ENCODE measurements at places on chromosomes 5 and 9.

DNA sequence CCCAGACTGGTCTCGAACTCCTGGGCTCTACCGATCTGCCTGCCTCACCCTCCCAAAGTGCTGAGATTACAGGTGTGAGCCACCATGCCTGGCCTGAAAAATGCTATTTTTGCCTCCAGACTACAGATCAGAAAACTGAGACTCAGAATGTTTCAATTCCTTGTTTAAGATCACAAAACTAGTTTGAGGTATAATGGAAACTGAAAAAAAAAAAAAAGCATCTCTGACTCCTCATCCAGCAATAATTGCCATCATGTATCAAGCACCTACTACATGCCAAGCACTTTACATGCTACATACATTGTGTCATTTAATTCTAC lies 35.6 kb downstream of the PLAC8L1 start:
- no peaks in the 10 kb centered on the region for H3K27me3 ChIP-seq
- no peak overlapping the region for H3K4me3 ChIP-seq
- peaks cover 11% of the 10 kb centered on the region for H3K4me1 ChIP-seq

- DNase-seq, result no peak
- no peaks in the 10 kb centered on the region for H3K4me1 ChIP-seq
- H3K27me3 ChIP-seq, result no peaks in the 10 kb centered on the region
- no peaks in the 10 kb centered on the region for H3K36me3 ChIP-seq
- no peak overlapping the region for H3K27ac ChIP-seq
- H3K4me3 ChIP-seq, result no peak overlapping the region
These were observed 5.0 kb upstream of the PPP2R2B start for GRCh38 chr5:146883511-146883910.

DNA sequence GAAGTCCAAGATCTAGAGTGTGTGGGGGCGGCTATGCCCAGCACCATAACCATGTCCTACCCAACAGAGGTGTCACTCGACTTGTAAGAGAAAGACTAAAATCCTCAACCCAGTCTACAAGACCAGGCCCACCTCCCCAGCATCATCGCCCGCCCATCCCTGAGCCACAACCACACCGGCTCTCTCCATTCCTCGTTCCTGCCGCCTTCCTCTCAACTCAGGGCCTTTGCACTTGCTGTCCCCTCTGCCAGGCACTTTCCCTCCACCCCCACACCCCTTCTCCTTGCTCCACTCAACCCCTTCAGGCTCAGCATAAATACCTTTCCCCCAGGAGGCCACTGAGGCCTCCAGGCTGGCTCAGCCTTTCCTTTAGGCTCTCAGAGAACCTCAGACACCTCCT lies 69.3 kb downstream of the PAX5 start:
- no peaks in the 10 kb centered on the region for H3K4me1 ChIP-seq
- H3K27me3 ChIP-seq, result no peaks in the 10 kb centered on the region
- no peak overlapping the region for H3K27ac ChIP-seq
- H3K36me3 ChIP-seq, result no peaks in the 10 kb centered on the region
- peak; percentile 4 for DNase-seq

GRCh38 chr9:97981846-97982682 lies 1.1 kb upstream of the ANP32B start:
- DNase-seq, result no peak
- no peaks in the 10 kb centered on the region for H3K4me1 ChIP-seq
- no peaks in the 10 kb centered on the region for H3K27me3 ChIP-seq
- H3K36me3 ChIP-seq, result no peaks in the 10 kb centered on the region

GRCh38 chr5:156356238-156356637 lies 29.3 kb downstream of the SGCD start:
- H3K27me3 ChIP-seq, result no peaks in the 10 kb centered on the region
- no peak overlapping the region for H3K27ac ChIP-seq
- peaks cover 4% of the 10 kb centered on the region for H3K36me3 ChIP-seq
- no peak for DNase-seq
- H3K4me1 ChIP-seq, result peaks cover 2% of the 10 kb centered on the region

- H3K27ac ChIP-seq, result no peak overlapping the region
- no peaks in the 10 kb centered on the region for H3K4me1 ChIP-seq
- no peaks in the 10 kb centered on the region for H3K27me3 ChIP-seq
- no peaks in the 10 kb centered on the region for H3K36me3 ChIP-seq
- no peak for DNase-seq
These were observed 426.8 kb downstream of the KIAA0825 start for GRCh38 chr5:94191604-94192003.

DNA sequence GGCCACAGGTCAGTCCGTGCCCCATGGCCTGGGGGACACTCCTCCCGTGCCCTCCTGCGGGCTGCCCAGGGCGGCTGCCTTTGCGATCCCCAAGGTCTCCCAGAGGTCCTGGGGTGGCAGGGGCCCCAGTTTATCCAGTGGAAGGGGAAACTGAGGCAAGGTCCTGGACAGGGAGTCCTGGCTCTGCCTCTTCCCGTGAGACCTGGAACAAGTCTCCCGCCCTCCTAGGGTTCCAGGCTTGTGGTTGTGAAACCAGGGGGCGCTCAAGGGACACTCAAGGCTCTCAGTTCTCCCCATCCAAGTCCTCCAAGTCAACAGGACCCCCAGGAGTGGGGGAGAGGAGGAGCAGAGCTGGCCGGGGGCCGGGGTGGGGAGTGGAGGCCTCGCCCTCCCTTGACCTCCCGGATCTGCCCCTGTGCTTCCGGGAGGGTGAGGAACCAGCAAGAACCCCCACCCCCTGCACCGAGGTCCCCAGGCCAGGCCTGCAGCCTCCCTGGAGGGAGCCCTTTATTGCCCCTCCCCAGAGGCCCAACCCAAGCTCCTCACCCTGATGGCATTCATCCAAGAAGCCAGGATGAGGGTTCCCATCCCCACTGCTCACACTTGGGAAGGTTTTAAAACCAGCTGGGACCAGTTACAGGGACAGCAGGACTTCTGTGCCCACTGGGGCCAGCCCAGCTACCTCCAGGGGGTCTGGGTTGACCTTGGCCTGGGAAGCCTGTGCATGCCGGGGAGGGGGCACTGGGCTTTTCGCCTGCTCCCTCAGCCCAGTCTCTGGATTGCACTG lies 24.7 kb upstream of the TMEM250 start:
- H3K4me1 ChIP-seq, result no peaks in the 10 kb centered on the region
- no peak overlapping the region for H3K27ac ChIP-seq
- DNase-seq, result no peak
- no peaks in the 10 kb centered on the region for H3K36me3 ChIP-seq
- no peaks in the 10 kb centered on the region for H3K27me3 ChIP-seq

DNA sequence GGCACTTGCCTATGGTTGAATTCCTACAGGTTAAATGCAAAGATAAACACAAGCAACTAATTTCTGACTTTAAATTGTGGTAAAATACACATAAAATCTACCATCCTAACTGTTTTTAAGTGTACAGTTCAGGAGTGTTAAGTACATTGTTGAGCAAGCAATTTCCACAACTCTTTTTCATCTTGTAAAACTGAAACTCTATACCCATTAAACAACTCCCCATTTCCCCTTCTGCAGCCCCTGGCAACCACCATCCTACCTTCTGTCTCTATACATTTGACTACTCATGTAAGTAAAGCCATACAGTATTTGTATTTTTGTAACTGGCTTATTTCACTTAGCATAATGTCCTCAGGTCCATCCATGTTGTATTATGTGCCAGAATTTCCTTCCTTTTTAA lies 38.5 kb upstream of the STX17 start:
- H3K27me3 ChIP-seq, result no peaks in the 10 kb centered on the region
- no peak for DNase-seq
- no peaks in the 10 kb centered on the region for H3K4me1 ChIP-seq

DNA sequence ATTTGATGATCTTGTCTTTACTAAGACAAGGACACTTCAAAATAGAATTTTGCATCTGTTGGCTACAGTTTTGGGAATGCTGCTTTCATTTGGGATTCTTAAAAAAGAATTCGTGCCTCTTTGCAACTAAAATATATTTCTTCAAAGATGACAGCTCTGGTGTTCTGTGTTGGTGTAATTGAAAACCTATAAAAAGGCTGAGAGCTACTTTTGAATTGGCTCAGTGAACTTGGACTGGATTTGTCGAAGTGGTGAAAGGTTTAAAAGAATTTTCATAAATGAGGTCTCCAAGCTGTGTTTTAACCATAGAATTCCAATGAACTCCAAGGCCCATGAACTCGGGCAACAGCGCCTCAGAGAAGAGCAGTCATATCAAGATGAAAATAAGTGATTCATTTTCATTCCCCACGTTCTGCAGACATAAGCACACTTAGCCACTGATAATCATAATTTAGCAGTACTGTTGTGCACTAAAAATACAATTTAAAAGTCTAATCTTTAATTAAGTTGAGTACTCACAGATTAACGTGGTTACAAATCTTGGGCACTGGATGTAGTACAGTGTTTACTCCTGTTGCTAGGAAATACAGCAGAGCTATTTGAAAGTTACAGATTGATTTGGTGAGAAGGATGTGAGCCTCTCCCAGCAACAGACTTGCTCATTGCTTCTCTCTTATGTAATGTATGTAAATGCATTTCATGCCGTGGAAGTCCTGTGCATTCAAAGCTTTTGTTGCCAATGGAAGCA lies 10.9 kb downstream of the SNCAIP start:
- H3K4me1 ChIP-seq, result peaks cover 3% of the 10 kb centered on the region
- H3K36me3 ChIP-seq, result no peaks in the 10 kb centered on the region
- H3K27ac ChIP-seq, result no peak overlapping the region
- no peak for DNase-seq

GRCh38 chr5:145681686-145682085 lies 153.5 kb downstream of the PRELID2 start:
- no peak overlapping the region for H3K27ac ChIP-seq
- no peaks in the 10 kb centered on the region for H3K36me3 ChIP-seq
- no peak overlapping the region for H3K4me3 ChIP-seq
- H3K4me1 ChIP-seq, result no peaks in the 10 kb centered on the region
- H3K27me3 ChIP-seq, result no peaks in the 10 kb centered on the region
- DNase-seq, result peak; percentile 50

DNA sequence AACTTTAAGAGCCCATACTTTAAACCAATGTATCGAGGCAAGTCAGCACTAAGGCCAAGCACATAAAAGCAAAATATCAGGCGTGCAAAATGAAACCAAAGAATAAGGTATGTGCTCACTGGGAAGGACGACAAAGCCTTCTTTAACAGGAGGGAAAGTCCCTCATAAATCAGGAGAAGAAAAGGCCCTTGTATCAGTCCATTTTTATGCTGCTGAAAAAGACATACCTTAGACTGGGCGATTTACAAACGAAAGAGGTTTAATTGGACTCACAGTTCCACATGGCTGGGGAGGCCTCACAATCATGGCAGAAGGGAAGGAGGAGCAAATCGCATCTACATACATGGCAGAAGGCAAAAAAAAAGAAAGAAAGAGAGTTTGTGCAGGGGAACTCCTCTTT lies 68.9 kb downstream of the UBE2QL1 start:
- no peaks in the 10 kb centered on the region for H3K36me3 ChIP-seq
- no peaks in the 10 kb centered on the region for H3K27me3 ChIP-seq
- H3K4me3 ChIP-seq, result no peak overlapping the region
- no peak overlapping the region for H3K27ac ChIP-seq

DNA sequence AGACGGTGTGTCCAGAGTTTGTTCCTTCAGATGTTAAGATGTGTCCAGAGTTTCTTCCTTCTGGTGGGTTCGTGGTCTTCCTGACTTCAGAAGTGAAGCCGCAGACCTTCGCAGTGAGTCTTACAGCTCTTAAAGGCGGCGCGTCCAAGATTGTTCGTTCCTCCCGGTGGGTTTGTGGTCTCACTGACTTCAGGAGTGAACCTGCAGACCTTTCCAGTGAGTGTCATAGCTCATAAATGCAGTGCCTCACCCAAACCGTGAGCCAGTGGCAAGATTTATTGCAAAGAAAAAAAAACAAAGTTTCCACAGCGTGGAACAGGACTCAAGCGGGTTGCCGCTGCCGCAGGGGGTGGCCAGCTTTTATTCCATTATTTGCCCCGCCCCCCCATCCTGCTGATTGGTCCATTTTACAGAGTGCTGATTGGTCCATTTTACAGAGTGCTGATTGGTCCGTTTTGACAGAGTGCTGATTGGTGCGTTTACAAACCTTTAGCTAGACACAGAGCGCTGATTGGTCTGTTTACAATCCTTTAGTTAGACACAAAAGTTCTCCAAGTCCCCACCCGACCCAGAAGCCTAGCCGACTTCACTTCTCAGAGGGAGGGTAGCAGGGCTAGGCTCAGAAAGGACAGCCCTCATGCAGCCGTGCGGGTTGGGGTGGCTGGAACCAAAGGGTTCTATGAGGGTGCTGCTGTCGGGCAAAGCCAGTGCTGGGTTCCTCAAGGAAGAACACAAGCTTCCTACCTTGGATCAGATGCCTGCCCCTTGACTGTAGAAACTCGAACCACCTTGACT lies 9.1 kb upstream of the RNF130 start:
- peak; percentile 50 for DNase-seq
- H3K36me3 ChIP-seq, result no peaks in the 10 kb centered on the region
- H3K4me1 ChIP-seq, result no peaks in the 10 kb centered on the region

DNA sequence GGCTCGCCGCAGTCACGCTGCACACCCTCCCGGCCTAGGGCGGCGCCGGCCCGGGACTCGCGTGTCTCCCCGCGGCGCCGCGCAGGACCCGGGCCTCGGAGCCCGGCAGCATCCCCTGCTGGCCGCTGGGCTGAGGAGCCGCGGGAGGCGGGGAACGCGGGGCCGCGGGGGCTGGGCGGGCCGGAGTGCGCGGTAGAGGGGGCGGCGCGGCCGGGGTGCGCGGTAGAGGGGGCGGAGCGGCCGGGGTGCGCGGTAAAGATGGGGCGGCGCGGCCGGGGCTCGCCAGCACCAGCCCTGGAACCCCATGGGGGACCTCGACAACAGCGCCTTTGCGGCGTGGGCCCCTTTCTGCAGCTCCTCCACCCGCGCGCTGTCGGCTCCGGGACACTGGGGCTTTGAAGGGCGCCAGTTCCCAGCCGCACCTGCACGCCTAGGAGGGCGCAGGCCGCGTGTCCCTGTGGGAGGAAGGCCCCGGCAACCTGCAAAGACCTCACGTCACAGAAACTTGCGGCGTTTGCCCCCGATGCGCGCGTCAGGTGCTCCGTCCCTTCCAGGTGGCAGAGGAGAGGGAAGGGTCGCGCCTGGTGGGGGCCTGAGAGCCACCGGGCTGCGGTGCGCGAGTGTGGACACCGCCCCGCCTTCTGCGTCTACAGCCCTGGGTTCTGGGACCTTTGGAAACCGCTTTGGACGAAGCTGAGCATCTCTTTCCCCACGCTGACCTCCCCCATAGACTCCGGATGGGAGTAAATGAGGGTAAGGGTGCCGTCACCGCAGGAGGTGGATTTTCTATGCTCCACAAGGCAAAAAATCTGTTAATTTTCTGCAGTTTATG lies 49.6 kb downstream of the NSUN2 start:
- H3K27ac ChIP-seq, result no peak overlapping the region
- no peaks in the 10 kb centered on the region for H3K36me3 ChIP-seq
- no peaks in the 10 kb centered on the region for H3K27me3 ChIP-seq
- H3K4me1 ChIP-seq, result no peaks in the 10 kb centered on the region
- peak overlapping the region; percentile 32 for H3K4me3 ChIP-seq

GRCh38 chr5:124537107-124537506 lies 209.3 kb downstream of the ZNF608 start:
- no peaks in the 10 kb centered on the region for H3K27me3 ChIP-seq
- H3K36me3 ChIP-seq, result no peaks in the 10 kb centered on the region
- H3K4me3 ChIP-seq, result no peak overlapping the region
- no peak overlapping the region for H3K27ac ChIP-seq
- no peak for DNase-seq

DNA sequence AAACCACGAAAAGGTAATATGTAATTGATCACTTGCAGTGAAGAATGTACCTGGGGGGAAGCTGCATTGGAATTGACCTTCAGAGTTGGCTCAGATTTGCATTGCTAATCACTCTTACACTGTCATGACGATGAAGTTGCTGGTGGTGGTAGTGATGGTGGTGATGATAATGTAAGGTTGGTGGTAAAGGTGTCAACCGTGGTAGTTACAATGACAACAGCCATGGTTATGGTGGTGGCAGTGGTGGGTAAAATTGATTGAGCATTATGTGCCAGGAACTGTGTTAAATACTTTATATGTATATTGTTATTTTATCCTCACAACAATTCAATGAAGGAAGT lies 282.4 kb downstream of the NR3C1 start:
- H3K27ac ChIP-seq, result no peak overlapping the region
- no peak for DNase-seq
- H3K4me3 ChIP-seq, result no peak overlapping the region
- no peaks in the 10 kb centered on the region for H3K27me3 ChIP-seq
- H3K4me1 ChIP-seq, result no peaks in the 10 kb centered on the region
